ENCODE measurements at places on chromosomes 3 and 15.

DNA sequence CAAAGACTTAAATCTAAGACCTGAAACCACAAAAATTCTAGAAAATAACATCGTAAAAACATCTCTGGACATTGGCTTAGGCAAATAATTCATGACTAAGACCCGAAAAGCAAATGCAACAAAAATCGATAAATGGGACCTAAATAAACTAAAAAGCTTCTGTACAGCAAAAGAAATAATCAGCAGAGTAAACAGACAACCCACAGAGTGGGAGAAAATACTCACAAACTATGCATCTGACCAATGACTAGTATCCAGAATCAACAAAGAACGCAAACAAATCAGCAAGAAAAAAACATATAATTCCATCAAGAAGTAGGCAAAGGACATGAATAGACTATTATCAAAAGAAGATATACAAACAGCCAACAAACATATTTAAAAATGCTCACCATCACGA is 749.4 kb downstream of the PLOD2 start:
- no peak for DNase-seq

DNA sequence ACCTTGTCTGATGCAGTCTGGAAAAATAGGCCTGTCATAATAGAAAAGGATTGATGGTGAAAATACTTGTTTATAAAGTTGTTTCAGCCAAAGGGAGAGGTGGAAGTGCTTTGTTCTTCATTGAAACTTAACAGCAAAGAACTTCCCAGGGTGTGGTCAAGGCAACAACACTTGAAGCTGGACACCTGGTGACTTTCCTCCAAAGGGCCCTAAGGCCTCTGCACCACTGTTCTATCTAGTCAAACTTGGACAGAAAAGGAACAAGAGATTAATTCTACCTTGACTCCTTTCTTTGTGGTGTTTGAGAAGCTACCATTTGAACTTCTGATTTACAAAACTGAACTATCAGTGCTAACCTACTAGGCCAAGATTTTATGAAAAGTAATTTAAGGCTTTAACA is 102.0 kb downstream of the CMSS1 start:
- DNase-seq, result no peak

GRCh38 chr15:75923756-75924155 is 20.1 kb downstream of the FBXO22 start:
- DNase-seq, result no peak

GRCh38 chr3:189455641-189456417 is 175.4 kb upstream of the TP63 start:
- DNase-seq, result no peak

GRCh38 chr3:194964809-194965208 is 279.1 kb downstream of the FAM43A start:
- DNase-seq, result no peak

DNA sequence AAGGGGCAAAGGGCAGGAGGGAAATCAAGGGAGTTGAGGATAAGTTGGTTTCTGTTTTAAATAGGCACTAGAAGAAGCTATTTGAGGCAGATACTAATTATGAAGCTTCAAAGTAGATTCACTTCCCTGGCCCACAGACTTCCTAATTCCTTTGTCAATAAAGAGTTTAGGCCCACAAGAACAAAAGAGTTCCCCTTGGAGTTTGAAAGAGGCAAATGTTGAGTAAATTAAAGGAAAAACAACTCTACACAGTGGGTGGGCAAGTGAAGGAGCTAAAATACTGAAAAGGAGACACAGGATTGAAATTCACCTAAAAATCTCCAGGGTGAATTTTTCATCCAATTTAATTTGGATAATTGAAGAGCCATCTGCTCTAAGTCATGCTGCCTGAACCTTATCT is 411.7 kb upstream of the RORA start:
- no peak for DNase-seq

- no peak for DNase-seq
Observed at GRCh38 chr3:3862534-3862933, 63.3 kb downstream of the LRRN1 start.

DNA sequence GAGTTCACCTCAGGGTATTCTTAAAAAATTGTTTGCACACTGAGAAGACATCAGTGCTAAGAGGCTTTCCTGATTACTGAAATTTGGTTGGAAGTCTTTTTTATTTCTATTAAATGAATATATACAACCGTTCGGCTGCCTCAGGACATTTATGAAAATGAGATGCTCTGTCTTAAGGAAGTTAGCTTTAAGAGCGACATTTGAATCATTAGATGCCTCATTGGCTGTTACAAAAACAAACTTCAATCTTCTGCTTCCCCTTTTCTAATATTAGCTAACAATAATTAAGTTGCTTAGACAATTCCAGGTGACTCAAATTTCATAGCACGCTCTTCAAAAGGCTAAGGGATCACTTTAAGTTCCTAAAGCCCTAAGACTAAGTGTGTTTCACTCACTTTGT is 673.7 kb downstream of the FHIT start:
- DNase-seq, result no peak

- DNase-seq, result no peak
Observed at GRCh38 chr3:178500631-178501030, 35.6 kb upstream of the KCNMB2 start.

- DNase-seq, result no peak
Observed at GRCh38 chr3:12615266-12615665, 48.7 kb downstream of the RAF1 start.

- no peak for DNase-seq
Observed at GRCh38 chr3:25021816-25022215, 406.2 kb upstream of the RARB start.

DNA sequence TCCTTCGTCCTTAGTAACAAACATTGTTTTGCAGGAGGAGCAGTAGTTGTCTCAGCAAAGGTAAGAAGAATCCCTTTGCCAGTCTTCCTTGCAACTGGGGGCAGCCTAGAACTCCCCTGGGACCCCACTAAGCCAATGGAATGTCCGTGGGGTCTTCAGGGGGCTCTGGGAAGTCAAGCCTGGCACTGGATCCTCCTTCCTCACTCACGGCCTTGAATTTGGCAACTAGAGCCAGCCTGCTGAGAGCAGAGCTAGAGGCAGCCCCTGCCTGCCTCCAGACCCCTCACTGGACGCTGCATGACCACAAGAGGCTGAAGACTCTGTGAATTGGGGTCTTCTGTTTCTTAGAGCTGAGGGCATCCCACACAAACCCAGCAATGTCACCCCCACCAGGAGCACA is 18.6 kb upstream of the PRR23E start:
- no peak for DNase-seq

DNA sequence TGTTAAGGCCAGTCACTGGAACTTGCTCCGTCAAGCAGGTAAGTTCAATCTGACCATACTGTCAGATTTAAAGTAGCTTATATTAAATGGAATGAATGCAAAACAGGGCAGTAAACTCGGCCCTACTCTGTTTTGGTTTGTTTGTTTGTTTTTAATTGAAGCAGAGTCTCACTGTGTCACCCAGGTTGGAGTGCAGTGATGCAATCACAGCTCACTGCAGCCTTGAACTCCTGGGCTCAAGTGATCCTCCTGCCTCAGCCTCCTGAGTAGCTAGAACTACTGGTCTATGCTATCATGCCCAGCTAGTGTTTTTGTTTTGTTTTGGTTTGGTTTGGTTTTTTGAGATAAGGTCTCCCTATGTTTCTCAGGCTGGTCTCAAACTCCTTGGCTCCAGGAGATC is 305.0 kb downstream of the FEZF2 start:
- DNase-seq, result no peak

DNA sequence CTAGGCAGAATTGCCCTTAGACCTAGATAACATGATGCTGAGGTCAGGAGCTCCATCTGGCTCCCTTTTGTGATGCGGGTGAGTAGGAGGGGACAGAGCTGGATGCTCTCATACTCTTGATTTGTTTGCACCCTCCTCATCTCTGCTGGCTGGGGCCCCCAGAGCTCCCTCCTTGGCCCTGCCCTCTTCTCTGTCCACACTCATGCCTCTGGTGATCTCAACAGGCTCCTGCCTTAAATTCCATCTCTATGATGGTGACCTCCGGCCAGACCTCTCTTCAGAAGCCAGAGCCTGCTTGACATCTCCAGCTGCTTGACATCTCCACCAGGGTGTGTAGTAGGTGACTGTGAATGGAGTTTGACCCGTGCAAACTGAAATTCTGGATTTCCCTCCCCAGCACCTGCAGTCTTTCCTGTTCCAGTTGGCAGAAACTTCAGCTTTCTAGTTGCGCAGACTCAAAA is 4.3 kb upstream of the FGD5 start:
- DNase-seq, result no peak

DNA sequence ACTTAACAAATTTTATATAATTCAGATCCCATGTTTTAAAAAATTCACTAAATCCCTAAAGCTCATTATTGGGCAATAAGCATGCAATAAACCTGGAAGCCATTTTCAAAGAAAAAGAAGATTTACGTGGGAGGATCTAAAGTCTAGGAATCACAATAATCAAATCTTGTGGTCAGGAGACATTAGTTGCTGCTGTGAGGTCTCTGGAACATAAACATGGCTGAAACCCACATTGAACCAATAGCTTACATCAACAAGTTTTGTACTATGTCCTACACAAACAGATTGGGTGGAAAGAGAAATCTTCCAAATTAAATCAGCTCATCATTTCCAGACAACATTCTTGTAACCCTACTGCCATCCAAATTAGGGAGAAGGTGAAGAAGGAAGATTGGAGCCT is 121.9 kb upstream of the EPHA3 start:
- DNase-seq, result no peak

GRCh38 chr3:58422756-58423325 is 10.8 kb downstream of the PDHB start:
- DNase-seq, result no peak

- DNase-seq, result no peak
Observed at GRCh38 chr3:75692061-75692460, 27.9 kb downstream of the FRG2C start.

DNA sequence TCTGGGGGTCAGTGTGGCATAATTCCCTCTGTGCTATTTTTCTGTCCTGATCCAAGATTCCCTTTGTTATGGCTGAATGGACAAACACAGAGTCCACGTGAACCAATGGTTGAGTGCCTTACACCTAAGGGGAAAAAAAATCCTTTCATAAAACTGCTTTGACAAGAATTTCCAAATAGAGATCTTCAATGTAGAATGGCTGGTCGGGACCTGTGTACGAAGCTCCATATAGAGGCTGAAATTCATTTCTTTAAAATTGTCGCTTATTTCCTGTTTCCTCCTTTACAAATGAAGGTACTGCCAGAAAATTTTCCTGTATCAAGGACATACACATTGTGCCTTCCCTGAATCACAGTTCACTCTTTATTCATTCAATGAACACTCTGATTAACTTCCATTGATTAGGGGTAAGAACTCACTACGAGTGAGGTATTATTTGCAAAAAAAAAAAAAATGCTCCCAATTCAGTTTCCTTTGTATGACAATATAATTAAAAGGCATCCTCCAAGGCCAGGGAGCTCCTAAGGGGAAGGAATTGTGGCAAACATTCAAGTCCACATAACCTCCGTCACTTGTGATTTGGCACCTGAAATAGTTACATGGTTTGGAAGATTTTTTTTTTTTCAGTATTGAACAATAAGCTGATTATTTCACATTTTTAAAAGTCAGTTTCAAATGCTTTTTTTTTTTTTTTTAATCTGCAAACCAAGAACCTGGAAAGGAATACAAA is 293.8 kb downstream of the MEX3B start:
- no peak for DNase-seq

- no peak for DNase-seq
Observed at GRCh38 chr3:48928679-48929078, 10.0 kb downstream of the ARIH2 start.

DNA sequence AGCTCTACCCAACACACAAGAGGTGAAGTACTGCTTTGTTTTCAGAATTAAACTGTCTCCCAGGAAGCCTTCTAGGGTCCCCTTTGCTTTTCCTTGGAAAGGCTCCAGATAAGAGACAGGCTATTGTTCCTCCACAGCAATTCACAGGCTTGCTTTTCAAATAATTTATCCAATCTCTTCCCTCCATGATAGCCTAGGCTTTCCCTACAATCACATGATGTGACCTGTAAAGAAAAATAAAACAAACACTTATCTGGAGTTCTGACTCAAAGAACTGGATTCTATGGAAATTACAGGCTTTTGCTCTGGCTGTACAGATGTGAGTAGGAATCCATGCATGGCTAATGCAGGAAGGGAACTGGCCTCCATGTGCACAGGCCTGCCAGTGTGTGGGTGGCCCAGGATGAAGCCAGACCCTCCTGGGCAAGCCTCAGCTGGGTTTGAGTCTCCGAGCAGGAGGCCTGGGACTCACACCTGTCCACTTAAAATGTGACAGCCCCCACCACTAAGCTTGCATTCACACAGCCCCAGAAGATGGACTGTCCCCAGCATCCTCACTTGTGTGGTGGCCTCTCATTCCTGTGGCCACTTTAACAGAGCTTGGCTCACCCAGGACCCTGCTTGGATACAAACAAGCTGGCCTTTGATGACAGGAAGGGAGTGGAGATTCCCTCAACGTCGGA is 75.8 kb upstream of the LEKR1 start:
- no peak for DNase-seq

GRCh38 chr3:177345049-177345972 is 148.0 kb upstream of the TBL1XR1 start:
- DNase-seq, result peak; percentile 65

GRCh38 chr15:92845126-92845508 is 55.0 kb upstream of the CHD2 start:
- no peak for DNase-seq

GRCh38 chr3:144636833-144637232 is 665.2 kb downstream of the DIPK2A start:
- no peak for DNase-seq

- no peak for DNase-seq
Observed at GRCh38 chr15:56425276-56425675, 39.7 kb downstream of the MNS1 start.

DNA sequence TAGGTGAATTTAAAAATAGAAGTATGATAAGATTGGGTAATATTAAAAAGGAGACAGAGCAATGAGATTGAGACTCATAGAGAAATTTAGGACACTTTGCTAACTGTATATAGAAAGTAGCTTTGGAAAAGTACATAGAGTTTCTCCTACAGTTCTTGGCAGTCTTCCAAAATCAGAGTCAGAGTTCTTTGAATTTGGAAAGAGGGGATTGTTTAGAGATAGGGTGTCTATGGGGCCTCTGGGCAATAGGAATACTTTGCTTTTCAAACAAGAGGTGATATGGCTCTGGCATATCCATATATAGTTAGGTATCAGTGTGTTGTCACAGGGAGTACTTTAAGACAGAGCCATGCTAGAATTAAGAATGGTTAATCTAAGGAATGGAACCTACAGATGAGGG is 477.1 kb upstream of the KCNMB2 start:
- DNase-seq, result no peak
